Body of pancreas (tissue), 4 donors: ENCODE measurements at places on chromosomes 2 and 18. TPM values are rescaled to one million over a fixed set of nuclear protein-coding genes. Genes with fewer than 3 reads are reported as not detected.

GRCh38 chr2:195537811-195538210 is 119.2 kb upstream of the SLC39A10 start:
- DNase-seq = no peak
- no peak overlapping the region for H3K4me3 ChIP-seq
- no peak overlapping the region for H3K27ac ChIP-seq
- H3K27me3 ChIP-seq = no peaks in the 10 kb centered on the region

DNA sequence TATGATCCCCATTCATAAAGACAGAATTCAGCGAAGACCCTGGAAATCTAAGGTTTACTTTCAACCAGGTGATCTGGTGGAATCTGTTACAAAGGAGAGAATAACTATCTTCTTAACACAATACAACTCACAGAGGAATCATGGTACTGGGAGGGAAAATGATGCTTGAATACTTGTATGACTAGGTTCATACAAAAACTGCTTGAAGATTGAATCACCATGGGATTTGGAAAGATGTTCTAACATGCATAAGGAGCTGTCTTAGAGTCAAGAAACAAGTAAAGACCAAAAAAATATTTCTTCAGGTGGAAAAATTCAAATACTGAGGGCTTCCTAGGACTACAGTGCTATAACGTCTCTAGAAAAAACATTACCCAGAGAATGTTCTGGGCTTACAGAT is 32.2 kb downstream of the COL5A2 start:
- DNase-seq = no peak
- H3K27me3 ChIP-seq = no peaks in the 10 kb centered on the region
- H3K4me1 ChIP-seq = no peaks in the 10 kb centered on the region

GRCh38 chr2:156986339-156986988 is 271.0 kb upstream of the GALNT5 start:
- no peak overlapping the region for H3K27ac ChIP-seq
- no peaks in the 10 kb centered on the region for H3K36me3 ChIP-seq
- no peak overlapping the region for H3K4me3 ChIP-seq
- H3K27me3 ChIP-seq = no peaks in the 10 kb centered on the region
- no peaks in the 10 kb centered on the region for H3K4me1 ChIP-seq

DNA sequence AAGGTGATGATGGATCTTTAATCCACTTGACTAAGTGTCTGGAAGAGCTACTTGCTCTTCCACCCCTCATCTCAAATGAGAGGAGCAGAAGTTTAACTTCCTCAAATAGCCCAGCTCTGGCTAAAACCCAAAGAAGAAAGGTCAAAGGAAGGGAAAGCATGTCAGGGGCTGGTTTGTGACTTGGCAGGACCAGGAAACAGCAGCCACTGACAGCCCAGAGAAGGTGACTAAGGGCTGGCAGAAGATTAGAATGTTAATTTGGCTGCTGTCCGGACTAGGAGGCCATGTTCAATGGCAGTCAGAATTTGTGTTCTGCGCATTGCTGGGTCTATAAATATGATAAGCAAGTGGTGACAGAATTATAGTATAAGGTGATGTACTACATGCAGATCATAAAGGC is 386.2 kb downstream of the SETBP1 start:
- no peaks in the 10 kb centered on the region for H3K36me3 ChIP-seq
- H3K27ac ChIP-seq = no peak overlapping the region

- no peaks in the 10 kb centered on the region for H3K27me3 ChIP-seq
- no peak overlapping the region for H3K4me3 ChIP-seq
- H3K36me3 ChIP-seq = no peaks in the 10 kb centered on the region
- H3K4me1 ChIP-seq = no peaks in the 10 kb centered on the region
Observed at GRCh38 chr2:123720760-123721159, 304.3 kb upstream of the CNTNAP5 start.

DNA sequence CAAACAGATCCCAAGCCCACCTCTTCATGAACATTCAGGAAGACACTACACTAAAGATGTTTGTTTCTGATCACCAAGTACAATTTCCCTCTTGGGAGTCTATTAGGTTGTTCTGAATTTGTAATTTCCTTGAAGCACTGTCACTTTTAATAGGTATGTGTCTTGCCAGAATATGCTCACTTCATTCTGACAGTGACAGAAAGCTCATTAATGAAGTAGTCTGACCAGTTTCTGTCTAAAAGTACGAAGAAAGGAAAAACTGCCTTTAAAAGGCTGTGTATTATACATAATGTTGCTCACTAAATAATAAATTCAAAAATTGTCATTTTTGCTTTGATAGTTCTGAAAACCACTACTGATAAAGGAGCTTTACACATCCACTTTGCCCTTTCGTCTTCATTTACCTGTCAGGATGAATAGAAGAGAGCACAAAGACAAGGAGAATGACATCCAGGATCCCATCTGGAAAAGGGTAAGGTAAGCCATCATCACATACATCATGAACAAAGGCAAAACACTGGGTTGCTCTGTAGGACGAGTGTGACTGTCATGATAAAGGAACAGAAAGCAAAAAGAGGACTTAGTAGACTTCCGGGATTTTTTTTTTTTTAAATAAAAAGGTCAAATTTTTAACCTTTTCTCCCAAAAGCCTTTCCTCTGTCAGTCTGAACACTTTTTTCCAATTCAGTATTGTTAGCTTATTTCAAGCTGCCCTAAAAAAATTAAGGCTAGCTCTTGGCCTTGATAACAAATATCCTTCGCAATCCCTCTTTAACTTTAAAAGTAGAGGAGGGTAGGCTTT is 103.4 kb downstream of the METTL8 start:
- H3K27me3 ChIP-seq = no peaks in the 10 kb centered on the region
- DNase-seq = no peak
- no peaks in the 10 kb centered on the region for H3K4me1 ChIP-seq

GRCh38 chr2:182522972-182523473 is 96.2 kb upstream of the PDE1A start:
- no peak overlapping the region for H3K27ac ChIP-seq
- no peak for DNase-seq
- H3K4me1 ChIP-seq = no peaks in the 10 kb centered on the region

PRSS56 gene
- not detected for total RNA-seq
